ENCODE measurements at places on chromosomes 4 and X.

GRCh38 chrX:28585767-28586166 is 1.5 kb upstream of the IL1RAPL1 start:
- no peak for DNase-seq

GRCh38 chr4:153176938-153177337 is 27.3 kb upstream of the TRIM2 start:
- DNase-seq, result no peak

DNA sequence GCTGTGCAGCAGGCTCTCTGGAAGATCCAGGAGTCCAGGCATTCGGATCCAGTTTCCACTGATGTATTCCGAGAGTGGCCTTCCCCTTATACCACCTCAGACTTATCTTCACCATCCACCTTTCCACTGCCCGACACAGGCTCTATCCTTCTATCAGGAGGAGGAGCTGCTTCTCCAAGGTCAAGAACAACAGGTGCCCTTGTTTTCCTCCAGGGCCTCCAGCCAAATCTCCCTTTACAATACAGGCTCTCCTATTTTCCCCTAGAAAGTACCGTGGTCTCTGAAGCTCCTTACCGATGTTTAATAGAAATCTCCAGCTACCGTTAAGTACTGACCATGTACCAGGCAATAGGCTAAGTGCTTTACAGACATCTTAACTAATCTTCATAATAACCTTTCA is 61.3 kb downstream of the AFAP1 start:
- DNase-seq, result no peak

DNA sequence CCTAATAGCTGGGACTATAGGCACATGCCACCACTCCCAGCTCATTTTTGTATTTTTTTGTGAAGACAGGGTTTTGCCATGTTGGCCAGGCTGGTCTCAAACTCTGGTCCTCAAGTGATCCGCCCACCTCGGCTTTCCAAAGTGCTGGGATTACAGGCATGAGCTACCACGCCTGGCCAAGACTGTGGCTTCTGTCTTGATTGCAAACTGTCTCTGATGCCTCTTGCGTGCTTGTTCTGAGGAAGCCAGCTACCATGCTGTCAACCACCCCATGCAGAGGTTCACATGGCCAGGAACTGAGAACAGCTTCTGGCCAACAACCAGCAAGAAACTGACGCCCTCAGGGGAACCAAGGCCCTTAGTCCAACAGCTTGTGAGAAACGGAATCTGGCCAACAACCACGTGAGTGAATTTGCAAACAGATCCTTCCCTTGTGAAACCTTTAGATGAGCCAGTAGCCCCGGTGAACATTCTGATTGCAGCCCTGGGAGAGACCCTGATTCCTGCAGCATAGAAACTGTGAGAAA is 71.2 kb downstream of the SUPT20HL2 start:
- no peak for DNase-seq

GRCh38 chrX:130414800-130415199 is 13.0 kb downstream of the RBMX2 start:
- DNase-seq, result no peak
